HT1080 (cell line): ENCODE measurements at places on chromosomes 12 and 14.

DNA sequence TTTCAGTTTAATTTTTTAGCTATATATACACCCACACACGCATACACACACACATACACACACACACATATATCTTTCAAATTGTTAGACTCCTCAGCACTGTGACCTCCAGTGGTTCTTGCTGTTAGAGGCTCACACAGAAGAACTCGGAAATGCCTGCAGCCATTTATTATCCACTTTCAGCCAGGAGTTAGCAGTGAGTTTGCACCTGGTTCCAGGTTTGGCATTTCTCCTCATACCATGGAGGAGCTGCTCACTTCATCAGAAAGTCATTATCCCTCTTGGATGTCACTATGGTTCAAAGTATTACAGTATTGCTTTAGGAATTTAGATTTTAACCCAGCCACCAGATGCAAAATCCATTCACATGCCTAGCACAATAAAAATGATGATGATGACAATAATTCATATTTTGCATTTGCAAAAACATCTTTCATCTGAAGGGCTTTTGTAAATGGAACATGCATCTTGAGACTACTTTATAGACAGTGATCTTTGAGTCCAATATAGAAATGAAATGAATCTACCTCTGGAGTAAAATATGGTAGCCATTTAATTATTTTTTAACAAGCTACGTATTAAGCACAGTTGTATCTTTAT is 42.3 kb downstream of the NPAS3 start:
- DNase-seq: no peak

- no peak for DNase-seq
Observed at GRCh38 chr14:81133400-81133799, 87.4 kb downstream of the GTF2A1 start.

GRCh38 chr12:49439042-49439441 is 71.8 kb downstream of the SPATS2 start:
- no peak for DNase-seq

- no peak for DNase-seq
Observed at GRCh38 chr14:94965551-94966313, 191.6 kb downstream of the DICER1 start.

DNA sequence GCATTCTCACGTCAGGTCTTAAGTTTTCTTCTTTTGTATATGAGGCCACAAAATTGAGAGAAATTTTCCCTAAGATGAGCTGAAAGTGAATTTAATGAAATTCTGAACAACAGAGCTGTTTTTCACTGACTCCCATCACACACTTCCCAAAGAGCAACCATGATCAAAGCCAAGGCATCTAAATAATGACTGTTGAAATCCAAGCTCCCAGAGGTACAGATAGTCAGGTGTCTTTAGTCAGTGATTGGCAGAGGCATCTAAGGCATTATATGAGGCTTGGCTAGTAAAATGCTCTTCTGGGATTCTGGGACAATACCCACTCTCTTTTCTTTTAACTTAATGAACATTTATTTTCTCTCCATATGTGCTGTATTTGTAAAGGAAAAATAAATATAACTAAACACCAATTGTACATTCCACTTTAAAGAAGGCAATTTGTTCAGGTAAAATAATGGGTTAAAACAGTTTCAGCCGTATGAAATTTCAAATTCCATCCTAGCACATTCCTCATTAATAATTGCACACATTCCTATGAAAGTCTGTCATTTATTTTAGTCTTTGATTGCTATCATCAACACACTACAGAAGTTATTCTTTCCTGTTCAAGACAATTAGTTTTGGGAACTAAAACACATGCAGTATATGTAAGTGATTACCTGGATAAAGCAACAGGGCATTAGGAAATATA is 871 bp upstream of the SSTR1 start:
- no peak for DNase-seq

DNA sequence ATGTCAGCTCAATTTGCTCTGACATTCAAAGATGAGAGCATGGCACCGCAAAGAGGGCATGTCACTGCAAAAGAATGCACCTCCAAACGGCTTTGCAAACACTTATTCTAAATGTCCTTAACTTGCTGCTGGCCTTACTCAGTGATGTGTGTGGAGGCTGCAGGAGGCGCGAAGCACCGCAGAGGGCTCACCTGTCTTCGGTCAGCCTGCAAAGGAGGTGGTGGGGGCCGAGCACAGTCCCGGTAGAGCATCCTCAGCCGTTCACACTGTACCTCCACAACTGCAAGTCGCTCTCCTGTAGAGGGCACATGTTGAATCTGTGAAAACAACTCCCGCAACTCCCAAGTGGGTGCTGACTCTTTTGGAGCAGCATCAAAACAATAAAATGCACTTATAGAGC is 93.8 kb downstream of the TRAFD1 start:
- DNase-seq: no peak

- DNase-seq: peak; percentile 57
Observed at GRCh38 chr12:89080793-89081465, 271.4 kb downstream of the DUSP6 start.

DNA sequence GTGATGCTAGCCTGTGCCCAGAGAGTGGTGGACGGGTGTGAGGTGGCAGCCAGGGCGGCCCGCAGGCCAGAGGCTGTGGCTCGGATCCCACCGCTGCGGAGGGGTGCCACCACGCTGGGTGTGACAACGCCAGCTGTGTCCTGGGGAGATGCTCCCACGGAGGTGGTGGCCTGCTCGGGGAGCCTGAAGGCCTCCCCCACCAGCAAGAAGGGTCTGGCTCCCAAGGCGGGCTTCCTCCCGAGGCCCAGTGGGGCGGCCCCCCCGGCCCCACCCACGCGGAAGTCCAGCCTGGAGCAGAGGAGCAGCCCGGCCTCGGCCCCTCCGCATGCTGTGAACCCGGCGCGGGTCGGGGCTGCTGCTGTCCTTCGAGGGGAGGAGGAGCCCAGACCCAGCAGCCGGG is 38.2 kb downstream of the KIF26A start:
- DNase-seq: no peak

- no peak for DNase-seq
Observed at GRCh38 chr12:19490908-19491307, 51.6 kb downstream of the AEBP2 start.

GRCh38 chr12:1518591-1519516 is 75.5 kb downstream of the FBXL14 start:
- peak; percentile 93 for DNase-seq

GRCh38 chr12:5264006-5264405 is 167.9 kb upstream of the NTF3 start:
- no peak for DNase-seq

GRCh38 chr12:18811273-18811672 is 73.4 kb downstream of the CAPZA3 start:
- no peak for DNase-seq

- no peak for DNase-seq
Observed at GRCh38 chr14:91338379-91338778, 79.2 kb downstream of the CCDC88C start.

- DNase-seq: no peak
Observed at GRCh38 chr14:99873653-99874052, 80.4 kb downstream of the EML1 start.

DNA sequence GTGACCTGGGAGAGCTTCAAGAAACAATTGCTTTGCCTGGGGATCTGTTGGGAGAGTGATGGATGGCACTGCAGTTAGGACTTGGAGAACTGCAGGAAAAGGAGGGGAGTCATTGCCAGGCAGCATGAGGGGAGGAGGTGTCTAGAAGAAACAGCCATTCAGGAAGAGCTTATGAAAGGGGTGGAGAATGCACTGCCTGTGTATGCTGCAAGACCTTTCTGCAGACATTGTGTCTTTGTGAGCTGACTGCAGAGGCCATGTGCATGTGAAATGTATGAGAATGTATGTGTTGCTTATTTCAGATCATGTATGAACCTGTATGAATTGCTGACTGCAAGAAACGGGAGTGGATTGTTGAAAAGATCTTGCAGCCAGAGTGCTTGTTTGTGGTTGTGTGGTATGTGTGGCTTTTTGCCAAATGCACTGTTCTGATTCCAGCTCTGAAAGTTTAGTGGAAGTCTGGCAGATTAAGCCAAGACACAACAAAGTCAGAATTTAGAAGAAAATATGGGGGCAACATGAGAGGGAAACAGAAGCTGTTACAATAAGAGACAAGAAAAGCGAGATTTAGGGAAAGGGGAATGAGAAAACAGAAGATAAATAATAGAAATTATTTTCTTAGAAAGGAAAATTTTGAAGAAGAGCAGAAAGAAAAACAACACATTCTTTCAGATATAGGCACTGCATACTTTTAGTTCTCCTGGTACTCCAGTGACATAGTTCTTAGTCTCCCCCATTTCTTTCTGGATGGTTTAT is 9.8 kb upstream of the RIMKLB start:
- peak; percentile 81 for DNase-seq

DNA sequence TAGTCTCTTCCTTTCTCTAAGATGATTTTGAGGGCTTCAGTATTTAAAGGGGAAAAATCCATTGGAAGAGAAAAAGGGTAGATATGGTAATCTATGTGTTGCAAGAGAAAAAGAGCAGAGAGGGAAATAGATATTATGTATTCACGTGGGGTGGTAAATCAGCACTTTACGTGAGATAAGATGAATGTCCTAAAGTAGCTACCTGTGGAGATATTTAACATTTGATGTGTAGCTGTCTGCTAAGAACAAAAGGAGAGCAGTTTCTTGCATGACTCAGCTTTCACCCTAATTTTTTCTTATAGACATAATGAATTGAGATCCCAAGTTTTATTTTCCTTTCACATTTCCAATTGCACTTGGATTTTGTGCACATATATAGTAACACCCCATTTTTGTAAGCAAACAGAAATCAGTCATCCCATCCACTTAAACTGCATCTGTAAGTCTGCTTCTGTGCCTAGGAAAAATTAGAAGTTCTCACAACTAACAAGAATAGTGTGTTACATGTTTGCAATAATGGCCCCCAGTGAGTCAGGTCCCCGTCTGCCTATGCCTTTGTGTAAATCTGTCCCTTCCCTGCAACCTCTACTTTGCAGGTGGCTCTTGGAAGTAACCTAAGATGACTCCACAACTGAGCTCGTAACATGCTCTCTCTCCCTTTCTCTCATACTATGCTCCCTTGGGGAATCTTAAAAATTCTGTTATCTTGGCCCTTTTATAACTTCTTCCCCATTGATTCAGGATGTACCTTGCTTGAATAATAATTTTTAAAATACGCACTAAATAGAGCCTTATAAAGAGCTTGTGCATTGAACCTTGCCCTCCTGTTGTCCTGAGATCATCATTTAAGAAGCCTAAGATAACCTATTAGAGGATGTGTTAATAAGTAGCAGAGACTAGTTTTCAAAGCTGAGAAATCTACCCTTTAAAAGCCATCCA is 3.7 kb downstream of the TMTC3 start:
- DNase-seq: no peak

DNA sequence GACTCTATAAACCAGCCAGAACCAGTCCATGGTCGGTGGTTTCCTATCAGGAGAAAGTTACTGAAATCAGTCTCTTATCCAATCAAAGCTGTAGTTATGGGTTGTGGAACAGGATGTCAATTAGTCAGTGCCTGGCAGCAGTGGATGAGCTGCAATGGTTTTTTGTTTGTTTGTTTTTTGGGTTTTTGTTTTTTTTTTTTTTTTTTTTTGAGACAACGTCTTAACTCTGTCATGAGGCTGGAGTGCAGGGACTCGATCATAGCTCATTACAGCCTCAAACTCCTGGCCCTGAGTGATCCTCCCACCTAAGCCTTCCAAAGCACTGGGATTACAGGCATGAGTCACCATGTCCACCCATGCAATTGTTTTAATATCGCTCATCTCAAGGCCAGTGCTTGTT is 113.3 kb upstream of the CAND1 start:
- peak; percentile 48 for DNase-seq

DNA sequence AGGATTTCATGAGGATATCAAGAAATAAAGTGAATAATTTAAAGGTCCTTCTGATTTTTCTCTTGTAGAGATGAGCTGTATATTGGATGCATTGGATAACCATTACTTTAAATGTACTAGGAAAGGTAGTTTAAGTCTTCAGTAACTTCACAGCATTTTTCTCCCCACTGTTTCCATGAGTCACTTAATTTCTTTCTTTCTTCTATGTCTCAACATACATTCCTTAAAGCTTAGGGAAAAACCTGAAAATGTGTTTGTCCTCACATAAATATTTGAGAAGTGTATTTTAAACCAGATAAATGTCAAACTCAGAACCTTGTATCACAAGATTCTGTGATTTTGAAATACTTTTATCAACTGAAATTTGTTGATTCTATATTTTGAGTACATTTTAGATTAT is 1970.2 kb upstream of the FLRT2 start:
- DNase-seq: no peak

- no peak for DNase-seq
Observed at GRCh38 chr12:42086031-42086430, 58.6 kb downstream of the GXYLT1 start.

DNA sequence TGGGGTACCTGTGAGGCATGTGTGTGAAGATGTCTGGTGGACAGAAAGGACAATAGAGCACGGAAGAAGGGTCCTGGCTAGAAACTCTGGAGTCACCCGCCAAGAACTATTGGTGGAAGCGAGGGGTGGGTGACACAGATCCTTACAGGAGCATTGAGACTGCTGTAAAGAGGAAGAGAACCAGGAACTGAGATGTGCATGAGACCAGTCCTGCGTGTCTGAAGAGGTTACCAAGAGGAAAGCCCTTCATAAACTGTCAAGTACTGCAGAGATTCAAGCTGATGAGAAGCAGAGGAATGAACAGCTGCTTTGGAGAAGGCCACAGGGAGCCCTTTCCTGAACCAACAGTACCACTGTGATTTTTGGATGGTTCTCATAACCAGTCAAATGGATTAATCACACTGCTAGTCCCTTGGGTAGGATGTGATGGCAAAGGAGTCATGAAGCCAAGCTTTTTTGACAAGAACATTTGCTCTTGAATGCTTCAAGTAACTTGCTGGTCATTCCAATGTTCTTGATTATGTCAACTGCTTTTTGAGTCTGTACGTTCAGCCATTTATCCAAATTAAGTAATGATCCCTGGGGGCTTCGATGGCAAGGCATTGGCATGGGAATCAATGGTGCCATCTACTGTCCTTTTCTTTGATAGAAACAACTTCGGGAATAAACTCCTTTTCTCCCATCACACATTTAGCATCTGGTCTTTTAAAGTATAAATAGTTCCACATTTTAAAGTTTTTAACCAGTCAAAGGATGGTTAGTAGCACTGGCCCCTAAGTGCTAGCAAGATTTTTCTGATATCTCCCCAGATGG is 42.9 kb downstream of the GPR135 start:
- DNase-seq: peak; percentile 24

DNA sequence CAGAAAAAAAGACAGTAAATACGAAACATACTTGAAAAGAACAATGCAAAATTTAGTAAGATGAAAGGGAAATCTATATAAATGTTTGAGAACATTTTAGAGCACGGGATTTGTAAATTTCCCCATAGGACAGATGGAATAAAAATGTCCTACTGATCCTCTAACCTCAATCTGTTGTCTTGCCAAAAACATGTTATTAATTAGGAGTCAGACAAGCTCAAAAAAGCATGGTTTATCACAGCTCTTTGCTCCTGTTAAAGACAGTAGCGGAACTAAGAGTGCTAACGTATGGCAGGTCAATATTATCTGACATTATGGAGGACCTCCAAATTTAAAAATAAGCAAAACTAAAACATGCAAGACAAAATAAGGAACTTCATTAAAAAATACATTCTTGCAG is 12.9 kb downstream of the GMFB start:
- DNase-seq: no peak
